ENCODE measurements at places on chromosomes 7 and 10.

DNA sequence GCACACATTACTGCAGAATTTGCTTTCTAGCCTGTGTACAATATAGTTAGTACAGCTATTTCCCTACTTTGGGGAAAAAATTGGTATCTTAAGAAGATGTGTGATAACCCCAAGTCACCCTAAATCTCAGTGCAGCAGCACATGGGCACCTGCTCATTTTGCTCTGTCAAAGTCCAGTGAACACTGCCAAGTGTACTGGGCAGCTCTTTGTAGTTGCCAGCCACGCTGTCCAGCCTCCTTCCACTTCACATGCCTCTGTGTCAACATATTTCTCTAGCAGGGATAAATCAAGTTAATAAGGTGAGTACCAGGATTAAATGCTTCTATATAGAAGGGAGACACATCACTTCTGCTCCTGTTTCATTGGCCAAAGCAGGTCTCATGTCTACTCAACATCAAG lies 87.1 kb upstream of the CDC14C start:
- H3K36me3 ChIP-seq: no peaks in the 10 kb centered on the region
- no peak overlapping the region for H3K27ac ChIP-seq
- no peak overlapping the region for H3K4me3 ChIP-seq
- no peak for DNase-seq

- no peak overlapping the region for H3K27ac ChIP-seq
- DNase-seq: no peak
- H3K27me3 ChIP-seq: no peaks in the 10 kb centered on the region
- peaks cover 5% of the 10 kb centered on the region for H3K36me3 ChIP-seq
- no peak overlapping the region for H3K4me3 ChIP-seq
Measured at GRCh38 chr10:7941576-7941975, 112.9 kb upstream of the GATA3 start.

DNA sequence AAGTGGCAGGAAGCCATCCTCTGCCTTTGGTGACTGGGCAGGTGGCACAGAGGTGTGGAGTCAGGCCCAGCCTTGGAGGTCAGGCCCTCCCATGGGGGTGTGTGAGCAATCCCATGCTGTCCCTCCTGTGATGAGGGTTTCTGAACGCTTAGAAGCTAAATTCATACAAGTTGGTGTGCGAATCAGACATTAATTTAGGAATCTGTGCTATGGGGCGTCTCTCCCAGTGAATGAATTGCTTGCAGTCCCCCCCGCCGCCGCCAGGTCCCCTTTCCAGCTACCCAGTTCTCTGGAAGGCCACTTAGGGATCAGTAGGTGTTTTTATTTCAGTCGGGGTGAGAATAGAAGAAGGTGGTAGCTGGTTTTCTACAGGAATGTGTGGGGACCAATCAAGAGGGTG lies 37.5 kb downstream of the LRRC18 start:
- H3K27me3 ChIP-seq: peaks cover 28% of the 10 kb centered on the region
- DNase-seq: no peak
- no peaks in the 10 kb centered on the region for H3K4me1 ChIP-seq
- no peak overlapping the region for H3K4me3 ChIP-seq

DNA sequence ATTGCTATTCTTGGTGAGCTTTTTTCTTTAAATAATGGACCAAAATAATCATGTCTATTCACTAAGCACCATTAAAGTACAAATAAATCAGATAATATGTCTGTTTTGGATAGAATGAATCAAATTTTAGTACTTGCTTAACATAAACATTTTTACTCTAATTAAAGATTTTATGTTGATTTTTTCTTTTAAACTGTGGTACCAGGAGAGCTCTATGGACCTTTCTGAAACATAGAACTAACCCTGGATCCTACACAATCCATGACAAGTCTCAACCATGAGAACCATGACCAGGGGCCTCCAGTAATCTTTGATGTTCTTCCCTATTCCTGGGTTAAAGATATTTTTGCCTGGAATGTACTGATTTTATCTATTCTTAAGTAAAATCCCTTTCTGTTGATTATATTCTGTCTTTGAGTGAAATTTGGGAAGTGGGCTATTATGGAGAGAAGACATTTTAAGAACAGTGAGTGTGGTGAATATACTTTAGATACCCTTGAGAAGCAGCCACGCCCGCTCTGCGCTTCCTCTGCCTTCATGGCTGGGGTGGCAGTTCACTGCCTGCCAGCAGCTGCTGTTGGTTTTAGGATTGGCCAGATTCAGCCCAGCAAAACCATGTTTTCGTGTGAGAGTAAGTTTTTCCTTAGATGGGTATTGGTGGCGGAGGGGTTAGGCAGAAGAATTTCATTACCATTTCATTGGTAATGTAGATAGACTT lies 42.2 kb upstream of the BHLHA15 start:
- peaks cover 39% of the 10 kb centered on the region for H3K36me3 ChIP-seq
- H3K27ac ChIP-seq: no peak overlapping the region
- H3K4me1 ChIP-seq: peaks cover 7% of the 10 kb centered on the region
- no peaks in the 10 kb centered on the region for H3K27me3 ChIP-seq
- no peak overlapping the region for H3K4me3 ChIP-seq
- no peak for DNase-seq

Measured in MCF 10A (cell line).